Posterior cingulate gyrus (tissue), 11 donors: ENCODE measurements at places on chromosomes 3 and 15.

GRCh38 chr3:181998828-181999227 is 287.1 kb downstream of the SOX2 start:
- no peak for DNase-seq

GRCh38 chr3:186461141-186461540 is 83.0 kb downstream of the CRYGS start:
- no peak for DNase-seq

DNA sequence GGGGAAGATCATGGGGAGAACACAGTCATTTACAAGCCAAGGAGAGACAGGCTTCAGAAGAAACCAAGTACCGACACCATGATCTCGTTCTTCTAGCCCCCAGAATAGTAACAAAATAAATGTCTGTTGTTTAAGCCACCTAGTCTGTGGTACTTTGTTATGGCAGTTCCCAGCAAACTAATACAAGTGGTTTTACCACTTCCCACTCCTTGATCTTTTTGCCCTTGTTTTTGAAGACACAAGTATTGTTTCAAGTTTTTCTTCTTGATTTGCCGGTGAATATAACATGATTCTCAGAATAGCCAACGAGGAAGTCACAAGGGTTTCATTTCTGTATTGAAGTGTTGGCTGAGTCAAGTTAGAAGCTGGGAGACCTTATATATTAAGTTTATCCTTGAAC is 220.3 kb downstream of the SOX2 start:
- no peak for DNase-seq

GRCh38 chr3:58066842-58067241 is 58.6 kb downstream of the FLNB start:
- DNase-seq: no peak

GRCh38 chr3:190180268-190180667 is 59.6 kb upstream of the P3H2 start:
- DNase-seq: no peak

- DNase-seq: no peak
Observed at GRCh38 chr3:34212175-34212574, 413.7 kb downstream of the PDCD6IP start.

- DNase-seq: no peak
Observed at GRCh38 chr3:177742273-177742672, 545.0 kb upstream of the TBL1XR1 start.

DNA sequence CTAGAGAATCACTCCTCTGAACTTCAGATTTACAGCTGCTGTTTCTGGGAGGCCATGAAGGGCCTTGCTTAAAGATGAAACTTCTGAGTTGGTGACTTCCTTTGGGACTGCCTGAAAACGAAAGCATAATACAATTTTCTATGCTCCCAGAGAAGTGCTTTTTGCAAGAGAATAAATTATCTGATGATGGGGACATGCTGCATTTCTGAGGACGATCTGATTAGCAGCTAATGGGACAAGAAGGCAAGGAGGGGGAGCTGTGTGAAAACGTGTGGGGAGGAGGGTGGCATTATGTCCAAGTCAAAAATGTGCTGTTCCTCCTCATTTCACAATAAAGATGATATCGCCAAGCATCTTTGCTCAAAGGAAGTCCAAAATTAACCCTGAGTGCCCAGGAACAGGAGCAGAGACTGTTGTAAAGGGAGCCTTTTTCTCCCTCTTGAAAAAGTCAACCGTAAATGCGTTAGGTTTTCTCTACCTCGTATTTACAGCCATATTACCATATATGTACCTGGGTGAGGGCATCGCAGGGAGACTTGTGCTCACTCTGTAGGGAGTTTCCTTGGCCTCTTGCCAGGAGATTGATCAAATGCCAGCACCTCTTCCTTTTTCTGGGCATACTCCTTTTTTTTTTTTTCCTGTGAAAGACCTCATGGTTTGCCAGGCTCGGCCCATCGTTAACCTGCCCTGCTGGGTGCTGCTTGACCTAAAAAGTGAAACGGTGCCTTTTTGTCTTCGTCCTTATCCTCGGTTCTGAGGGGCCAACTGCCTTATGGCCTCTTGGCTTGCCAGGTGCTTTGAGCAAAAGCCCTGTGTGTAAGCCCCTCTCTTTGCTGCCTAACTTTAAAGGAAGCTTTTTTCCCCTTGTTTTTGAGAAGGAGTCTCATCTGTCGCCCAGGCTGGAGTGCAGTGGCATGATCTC is 11.5 kb downstream of the ITPR1 start:
- no peak for DNase-seq

DNA sequence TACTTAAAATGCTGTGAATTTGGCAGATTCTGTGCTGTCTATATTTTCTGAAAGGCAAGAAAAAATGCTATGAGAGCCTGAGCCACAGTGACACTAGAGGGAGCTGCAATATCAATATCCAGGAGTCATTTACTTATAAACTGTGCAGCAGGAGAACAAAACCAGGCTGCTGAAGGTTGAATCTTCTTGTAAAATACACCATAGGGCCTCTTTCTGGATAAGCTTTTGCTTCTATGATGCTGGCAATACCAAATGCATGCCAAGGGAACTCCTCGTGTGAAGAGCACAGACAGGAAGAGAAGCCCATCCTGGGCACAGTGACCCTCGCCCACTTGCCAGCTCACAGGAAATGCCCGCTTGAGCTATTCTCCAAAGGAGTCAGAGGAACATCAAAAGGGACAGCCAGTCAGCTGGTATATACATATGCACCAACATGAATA is 48.0 kb upstream of the TSPAN3 start:
- no peak for DNase-seq

- DNase-seq: no peak
Observed at GRCh38 chr15:95341686-95342085, 988.8 kb upstream of the NR2F2 start.

DNA sequence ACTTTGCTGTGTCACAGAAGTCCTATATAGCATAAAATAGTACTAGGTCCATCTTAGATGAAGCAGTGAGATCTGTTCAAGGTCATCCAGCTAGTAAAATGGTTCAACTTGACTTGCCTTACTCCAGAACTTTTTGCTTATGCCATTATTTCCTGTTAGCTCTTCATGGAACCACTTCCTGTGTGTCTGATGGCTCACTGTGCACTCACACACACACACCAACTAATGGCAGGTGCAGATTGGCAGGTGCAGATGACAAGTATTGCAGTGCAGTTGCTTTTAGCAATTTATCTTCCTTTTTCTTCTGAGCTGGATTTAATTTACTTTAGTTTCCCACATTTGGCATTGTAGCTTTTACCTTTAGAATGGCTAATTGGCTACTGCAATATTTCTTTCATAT is 29.8 kb downstream of the GOLGA8S start:
- DNase-seq: no peak

DNA sequence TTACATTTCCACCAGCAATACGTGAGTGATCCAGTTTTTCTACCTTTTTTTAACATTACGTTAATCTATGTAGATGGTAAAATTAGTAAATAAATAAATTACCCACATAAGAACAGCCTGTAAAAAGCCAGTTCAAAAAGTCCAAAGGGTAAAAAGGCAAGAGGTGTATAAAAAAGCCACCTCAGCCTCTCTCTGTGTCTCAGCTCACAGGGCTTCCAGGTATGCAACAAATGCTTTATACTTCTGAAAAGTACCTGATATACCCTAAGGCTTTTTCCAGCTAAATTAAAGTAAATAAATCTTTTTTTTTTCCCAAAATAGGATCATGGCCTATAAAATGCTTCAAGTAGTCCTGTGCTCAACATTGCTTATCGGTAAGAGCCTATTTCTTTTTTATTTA is at the start of gene C3orf85:
Gene C3orf85 (plus strand): TSS at position 197 of the 400 bp plus-strand sequence. CDS start 129 bp downstream, at position 326.
- no peak for DNase-seq

- DNase-seq: no peak
Observed at GRCh38 chr3:181901626-181902025, 189.9 kb downstream of the SOX2 start.

DNA sequence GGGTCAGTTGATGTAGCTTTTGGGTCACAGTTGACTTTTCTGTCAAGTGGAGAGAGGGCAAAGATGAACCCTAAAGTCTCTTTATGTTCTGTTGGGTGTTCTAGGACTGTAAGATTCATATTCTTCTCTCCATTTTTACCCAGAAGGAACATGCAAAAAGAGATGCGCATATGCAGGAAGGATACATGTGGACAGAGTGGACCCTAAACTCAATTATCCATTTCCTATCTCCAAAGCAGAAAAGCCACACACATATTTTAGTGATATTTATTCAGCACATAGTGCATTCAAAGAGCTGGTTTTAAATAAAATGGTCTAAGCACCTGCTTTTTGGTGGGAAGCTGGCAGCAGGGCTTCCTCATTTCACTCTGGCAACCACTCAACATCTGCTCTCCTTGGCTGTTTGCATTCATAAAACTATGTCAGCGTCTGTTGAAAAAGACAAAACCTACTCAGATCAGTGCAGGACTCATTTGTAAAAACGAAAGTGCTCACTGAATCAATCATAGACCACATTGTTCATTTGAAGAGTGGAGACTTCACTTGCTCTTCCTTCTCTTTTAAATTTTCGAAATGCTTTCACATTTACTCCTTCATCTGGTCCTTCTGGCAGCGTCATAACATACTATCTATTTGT is 96.6 kb downstream of the SEMA6D start:
- DNase-seq: no peak

DNA sequence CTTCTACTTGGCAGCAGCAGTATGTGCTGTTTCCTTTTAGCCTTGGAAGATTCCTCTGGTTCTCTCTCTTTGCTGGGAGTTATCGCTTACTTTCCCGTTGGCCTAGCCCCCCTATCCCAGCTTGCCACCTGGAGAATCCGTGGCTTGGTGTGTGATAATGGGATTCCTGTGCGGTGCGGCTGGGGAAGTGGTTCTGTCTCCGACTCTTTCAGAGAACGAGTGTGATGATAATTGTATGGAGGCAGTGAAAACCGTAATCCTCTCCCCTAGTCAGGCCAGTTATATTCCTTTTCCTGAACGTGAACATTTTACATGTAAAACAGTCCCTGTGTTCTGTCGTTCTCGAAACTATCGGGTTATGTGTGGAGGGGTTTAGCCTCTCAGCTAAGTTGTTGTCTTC is 300.1 kb upstream of the C2CD4B start:
- DNase-seq: no peak

- DNase-seq: no peak
Observed at GRCh38 chr3:108527817-108528216, 17.4 kb upstream of the MYH15 start.

DNA sequence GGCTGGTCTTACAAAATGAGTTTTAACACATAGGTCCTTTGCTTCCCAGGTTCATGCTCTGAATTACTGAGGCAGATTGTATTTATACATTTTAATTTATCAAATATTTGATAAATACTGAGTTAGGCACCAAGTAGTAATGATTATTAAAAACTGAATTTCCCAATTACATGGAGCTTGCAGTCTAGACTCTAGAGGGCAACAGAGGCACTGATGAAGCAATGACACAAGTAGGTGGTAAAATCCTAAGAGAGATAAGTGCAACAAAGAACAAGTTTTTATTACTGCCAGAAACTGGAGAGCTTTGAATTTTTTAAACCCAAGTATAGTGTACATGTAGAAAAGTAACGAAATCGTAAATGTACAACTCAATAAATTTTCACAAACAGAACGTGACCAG is 406.2 kb upstream of the RARB start:
- no peak for DNase-seq

DNA sequence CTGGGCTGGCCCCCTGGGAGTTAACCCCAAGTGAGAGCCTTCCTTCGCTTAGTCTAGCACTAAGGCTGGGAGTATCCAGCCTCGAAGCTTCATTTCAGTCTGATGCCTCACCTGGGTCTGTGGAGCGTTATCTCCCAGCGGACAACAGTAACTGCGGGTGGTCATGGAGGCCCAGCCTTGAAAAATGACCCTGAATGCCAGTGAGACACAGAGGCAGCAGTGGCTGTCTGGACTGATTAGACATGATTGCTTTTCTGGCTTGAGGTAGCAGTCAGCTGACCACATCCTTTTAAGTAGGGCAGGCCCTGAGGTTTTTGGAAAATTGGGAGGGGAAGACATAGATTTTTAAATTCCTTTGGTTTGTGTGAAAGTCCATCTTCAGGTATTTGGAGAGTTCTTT is 28.2 kb upstream of the TRIM59 start:
- DNase-seq: no peak

DNA sequence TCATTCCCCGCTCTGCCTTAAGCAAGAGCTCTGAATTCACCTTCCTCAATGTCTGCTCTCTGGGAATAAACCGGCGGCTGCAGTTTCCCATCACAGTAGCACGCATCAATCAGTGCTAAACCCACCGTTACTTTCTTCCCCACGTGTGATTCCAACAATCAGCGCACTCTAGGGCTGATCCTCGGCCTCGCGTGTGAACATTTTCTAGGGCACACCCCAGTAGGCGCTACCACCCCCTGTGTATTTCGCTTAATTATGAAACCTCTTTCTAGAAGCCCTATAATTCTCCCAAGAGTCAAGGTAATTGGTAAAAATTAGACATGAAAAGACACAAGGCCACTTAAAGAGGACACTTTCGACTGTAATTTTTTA is 87.5 kb downstream of the RFTN1 start:
- no peak for DNase-seq

- no peak for DNase-seq
Observed at GRCh38 chr15:79957741-79958140, 13.3 kb downstream of the BCL2A1 start.

DNA sequence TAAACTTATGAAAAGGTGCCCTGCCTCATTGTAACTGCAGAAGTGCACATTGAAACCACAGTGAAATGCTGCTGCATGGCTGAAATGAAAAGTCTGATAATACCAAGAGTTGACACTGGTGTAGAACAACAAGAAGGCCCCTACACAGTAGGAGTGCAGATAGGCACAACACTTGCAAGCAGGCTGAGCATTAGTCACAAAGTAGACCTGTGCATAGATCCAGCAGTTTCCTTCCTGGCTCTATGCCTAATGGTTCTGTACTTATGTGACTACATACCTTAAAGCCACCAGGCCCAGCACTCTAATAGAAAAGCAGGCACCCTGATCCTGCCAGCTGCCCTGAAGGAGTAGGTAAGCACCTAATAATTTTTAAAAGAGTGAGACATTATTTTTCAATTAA is 41.8 kb downstream of the PRR23E start:
- no peak for DNase-seq

DNA sequence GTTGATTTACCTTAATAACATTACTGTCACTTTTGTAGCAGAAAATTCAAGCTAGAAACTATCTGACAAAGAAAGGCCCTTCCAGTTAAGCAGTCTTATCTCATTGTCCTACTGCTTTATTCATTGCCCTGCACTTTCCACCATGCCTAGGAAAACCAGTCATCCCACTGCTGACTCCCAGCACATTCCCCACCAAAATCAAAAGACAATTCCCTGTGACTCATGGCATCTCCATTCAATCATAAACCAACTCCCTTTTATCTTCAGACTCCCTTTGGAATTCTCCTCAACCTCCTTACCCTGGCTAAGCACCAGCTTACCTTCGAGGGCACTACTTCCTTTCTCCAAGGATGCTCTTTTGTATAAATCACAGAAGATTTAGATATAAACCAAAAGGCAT is 184.3 kb downstream of the PLCH1 start:
- no peak for DNase-seq
